ENCODE measurements at places on chromosomes 4 and X. TPM values are rescaled to one million over a fixed set of nuclear protein-coding genes. Genes with fewer than 3 reads are reported as not detected.

The GAGE12J gene
- not detected for total RNA-seq

The CLNK gene
- not detected for total RNA-seq

The TMPRSS11B gene
- not detected for total RNA-seq

The CENPC gene
- total RNA-seq = 7.5 TPM

The ZCCHC13 gene
- total RNA-seq = not detected

All from hair follicular keratinocyte (primary cell).